ENCODE measurements at places on chromosomes 12 and 14.

- no peak for DNase-seq
These were observed 121.6 kb downstream of the SCARB1 start for GRCh38 chr12:124742111-124742510.

GRCh38 chr12:131136539-131136872, 182.8 kb downstream of the ADGRD1 start:
- DNase-seq, result no peak

DNA sequence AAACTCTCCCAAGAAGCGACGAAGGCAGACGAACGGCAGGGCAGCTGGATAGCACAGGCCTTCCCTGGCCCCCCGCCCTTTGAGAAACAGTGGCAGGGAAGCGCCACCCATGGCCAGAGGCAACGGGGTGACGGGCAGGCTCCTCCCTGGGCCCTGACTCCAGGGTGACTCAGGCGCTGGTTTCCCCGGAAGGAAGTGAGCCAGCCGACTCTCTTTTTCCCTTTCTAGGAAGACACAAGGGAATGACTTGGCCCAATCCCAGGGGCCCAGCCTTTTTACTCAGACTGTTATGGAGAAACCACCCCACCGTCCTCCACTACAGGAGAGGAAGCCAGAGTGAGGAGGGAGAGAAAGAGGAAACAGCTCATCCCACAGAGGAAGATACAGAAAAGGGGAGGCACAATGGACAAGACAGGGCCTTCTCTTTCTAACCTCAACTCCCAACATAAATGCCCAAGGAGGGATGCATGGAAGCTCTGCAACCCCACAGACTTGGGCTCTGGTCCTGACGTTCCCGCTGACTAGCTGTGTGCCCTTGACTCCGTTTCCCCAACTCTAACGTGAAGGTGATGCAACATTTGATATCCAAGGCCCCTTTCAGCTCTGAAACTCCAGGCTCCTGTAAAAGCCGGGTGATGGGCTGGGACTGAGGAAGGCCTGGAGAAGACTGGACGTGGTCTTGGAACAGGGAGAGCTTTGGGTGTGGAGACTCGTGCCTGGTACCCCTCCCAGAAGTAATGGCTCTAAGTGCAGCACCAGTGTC, 27.9 kb downstream of the ACTN1 start:
- DNase-seq, result no peak

DNA sequence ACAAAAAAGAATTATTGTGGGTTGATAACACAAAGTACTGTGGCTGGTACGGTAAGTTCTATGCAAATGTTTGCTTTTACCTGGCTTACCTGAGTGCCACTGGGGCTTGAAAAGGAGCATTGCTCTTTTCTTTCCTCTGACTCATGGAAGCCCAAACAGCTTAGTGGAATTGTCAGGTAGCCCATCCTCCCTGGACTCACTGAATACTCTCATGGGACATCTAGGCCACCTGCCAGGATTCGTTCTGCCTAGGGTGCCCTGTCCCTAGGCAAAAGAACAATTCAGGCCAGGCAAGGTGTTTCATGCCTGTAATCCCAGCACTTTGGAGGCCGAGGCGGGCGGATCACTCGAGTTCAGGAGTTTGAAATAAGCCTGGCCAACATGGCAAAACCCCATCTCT, 22.5 kb upstream of the YAF2 start:
- DNase-seq, result no peak

- DNase-seq, result no peak
These were observed 1.1 kb downstream of the BTBD6 start for GRCh38 chr14:105249182-105250007.

DNA sequence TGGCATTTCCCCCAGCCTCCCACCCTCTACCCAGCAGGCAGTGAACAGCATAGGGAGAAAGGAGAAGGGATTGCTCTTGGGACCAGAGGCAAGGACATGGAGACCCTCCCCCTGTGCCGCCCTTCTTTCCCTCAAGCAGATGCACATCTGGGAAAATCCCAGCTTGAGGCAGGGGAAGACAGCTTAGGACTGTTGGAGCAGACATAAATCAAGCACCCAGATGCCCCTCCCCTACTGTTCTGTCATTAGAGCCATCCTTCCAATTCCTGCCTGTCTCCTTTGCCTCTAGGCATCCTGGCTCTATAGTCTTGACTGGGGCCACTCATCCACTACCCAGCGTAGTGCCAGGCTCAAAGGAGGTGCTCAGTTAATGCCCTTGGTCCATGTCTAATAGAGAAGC, 7.5 kb upstream of the CISTR start:
- no peak for DNase-seq

- DNase-seq, result no peak
These were observed 993.3 kb upstream of the TMEM132C start for GRCh38 chr12:127273626-127274025.

DNA sequence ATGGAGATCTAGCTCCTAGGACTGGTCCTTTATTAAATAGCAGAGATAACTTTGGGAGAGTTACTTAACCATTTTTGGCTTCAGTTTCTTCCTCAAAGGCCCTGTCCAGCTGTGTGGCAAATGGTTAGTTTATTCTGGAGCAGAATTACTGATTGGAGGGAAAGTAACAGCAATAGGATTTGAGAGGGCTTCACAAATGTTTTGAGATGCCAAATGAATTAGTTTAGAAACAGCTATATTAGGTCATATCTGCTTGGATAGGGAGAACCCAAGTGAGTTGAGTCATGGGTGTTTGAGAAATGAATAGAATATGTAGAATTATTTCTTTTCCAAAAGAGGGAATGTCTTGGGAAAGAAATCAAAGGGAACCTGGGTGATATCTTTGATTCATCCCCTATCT, 17.5 kb downstream of the RASSF3 start:
- no peak for DNase-seq

DNA sequence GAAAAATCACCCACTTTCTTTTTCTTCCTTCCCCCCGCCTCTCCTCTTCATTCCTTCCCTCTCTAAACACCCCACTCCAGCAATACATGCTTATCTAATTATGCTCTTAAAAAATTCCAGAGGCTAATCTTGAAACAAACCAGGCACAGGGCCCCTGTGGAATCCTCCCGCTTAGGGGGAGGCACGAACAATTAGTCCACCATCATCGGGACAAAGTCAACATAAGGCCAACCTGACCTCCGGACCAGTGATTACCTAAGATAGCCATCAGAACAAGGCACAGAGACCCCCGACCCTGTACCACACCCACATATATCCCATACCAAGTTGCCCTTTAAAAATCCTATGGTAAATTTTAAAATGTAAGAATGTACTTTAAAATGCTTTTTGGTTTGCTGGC, 47.1 kb downstream of the KIF21A start:
- DNase-seq, result no peak

DNA sequence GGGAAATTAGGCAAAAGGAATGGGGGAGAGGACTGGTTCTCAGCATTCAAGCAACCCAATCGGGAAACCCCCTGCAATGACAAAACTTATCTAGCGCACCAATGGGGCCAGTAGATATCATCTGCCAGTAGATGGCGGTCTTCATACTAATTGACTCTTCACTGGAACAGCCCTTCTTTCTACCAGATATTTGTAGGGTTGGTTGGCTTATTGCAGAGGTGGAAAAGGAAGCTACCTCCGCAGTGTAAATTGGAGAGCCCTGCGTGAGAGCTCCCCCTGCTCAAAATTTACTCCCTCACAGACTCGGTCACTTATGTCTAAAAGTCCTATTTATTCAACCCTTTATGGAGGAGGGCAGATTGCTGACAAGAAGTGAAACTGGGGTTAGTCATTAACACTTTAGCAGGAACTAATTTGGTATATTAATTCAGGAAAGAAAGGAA, 166.1 kb upstream of the CCND2 start:
- DNase-seq, result peak; percentile 41

- no peak for DNase-seq
These were observed 684.9 kb upstream of the TMEM132C start for GRCh38 chr12:127582074-127582473.

GRCh38 chr12:119710374-119710964, 42.5 kb downstream of the PRKAB1 start:
- DNase-seq, result no peak

GRCh38 chr14:68412505-68413465, 380.1 kb downstream of the ZFP36L1 start:
- no peak for DNase-seq

- DNase-seq, result no peak
These were observed 55.7 kb downstream of the TRIM9 start for GRCh38 chr14:51039252-51039651.

DNA sequence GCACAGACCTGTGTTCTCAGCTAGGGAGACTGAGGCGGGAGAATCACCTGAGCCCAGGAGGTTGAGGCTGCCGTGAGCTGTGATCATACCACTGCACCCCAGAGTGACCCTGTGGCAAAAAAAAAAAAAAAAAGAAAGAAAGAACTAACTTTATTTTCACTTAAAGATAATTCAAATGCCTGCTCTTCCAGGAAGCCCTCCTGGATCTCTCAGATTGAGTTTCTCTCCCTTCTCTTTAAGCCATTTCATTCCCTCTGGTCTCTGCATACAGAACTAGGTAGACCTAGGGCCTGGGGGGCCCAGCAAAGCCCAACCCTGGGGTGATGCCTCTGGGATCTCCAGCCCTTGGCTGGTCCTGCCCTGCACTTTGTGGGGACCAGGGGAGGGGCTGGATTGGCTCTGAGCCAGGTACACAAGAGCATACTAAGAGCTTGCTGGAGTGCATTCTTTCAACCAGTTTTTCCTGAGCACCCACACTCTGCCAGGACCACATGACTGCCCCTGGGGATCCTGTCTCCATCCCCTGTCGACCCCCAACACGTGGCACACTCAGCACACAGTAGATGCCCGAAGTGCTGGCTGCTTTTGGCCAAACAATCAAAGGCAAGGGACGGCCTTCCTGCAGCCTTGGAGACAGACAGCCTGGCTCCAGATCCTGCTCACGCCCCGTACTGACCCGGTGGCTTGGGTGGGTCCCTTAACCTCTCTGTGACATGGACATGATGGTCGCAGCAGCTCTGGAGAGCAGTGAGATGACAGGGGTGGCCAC, 52.7 kb downstream of the CYP46A1 start:
- DNase-seq, result no peak

GRCh38 chr12:108047071-108047550, 82.0 kb upstream of the WSCD2 start:
- no peak for DNase-seq

DNA sequence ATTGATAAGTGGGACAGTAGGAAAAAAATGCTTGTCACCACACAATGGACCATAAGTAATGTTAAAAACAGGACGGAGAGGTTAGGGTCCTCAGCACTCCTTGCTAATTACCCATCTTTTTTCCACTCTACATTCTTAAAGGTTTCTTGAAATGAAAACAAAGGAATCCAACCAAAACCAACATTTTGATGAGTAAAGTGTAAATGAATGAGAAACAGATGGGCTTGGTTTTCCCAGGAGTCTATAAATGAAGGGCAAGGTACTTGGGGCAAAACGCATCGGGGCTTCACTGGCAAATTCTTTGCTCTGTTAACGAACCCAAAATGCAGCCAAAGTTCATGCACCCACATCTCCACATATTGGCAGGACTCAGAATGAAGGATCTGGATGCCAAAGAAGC, 129.2 kb upstream of the BMP4 start:
- DNase-seq, result no peak

- peak; percentile 44 for DNase-seq
These were observed 630 bp downstream of the FOS start for GRCh38 chr14:75279153-75279762.

- no peak for DNase-seq
These were observed 236.7 kb downstream of the CACNA1C start for GRCh38 chr12:2289525-2289924.

- no peak for DNase-seq
These were observed 442.6 kb downstream of the GXYLT1 start for GRCh38 chr12:41701943-41702601.

DNA sequence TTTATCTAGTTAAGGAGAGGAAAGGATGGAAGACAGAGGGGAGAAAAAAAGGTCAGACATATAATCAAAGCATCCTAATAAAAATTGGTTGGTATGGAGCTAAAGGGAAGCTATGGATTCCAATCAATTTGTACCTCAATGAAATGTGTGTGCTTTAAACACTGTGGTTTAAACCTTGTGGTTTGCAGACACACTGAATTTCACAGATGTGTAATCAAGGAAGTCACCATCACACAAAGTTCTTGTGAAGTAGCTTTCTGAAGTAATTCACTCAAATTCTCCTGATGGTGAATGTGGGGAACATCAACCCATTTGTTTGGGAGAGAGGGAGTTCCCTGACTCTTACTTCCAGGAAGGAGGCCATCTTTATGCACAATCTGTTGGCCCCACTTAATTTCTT, 243.3 kb upstream of the KRR1 start:
- DNase-seq, result no peak

GRCh38 chr12:109500406-109501185, 23.2 kb downstream of the UBE3B start:
- DNase-seq, result no peak

DNA sequence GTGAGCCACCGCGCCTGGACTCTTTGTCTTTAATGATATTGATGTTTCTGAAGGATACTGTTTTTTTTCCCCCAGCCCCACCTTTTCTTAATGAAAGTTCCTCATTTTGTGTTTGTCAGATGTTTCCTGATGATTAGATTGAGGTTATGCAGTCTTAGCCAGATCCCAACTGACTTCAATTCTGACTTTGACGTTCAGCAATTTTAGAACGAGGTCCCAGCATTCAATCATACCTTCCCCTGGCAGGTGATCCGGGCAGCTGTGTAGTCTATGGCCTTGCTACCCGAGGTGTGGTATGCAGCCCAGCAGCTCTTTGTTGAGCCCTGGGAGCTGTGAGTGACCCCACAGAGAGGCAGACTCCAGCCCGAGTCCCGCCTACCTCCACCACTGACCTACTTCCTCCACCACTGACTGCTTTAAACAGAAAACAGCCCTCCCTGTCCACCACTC, 82.7 kb downstream of the LGMN start:
- DNase-seq, result no peak

DNA sequence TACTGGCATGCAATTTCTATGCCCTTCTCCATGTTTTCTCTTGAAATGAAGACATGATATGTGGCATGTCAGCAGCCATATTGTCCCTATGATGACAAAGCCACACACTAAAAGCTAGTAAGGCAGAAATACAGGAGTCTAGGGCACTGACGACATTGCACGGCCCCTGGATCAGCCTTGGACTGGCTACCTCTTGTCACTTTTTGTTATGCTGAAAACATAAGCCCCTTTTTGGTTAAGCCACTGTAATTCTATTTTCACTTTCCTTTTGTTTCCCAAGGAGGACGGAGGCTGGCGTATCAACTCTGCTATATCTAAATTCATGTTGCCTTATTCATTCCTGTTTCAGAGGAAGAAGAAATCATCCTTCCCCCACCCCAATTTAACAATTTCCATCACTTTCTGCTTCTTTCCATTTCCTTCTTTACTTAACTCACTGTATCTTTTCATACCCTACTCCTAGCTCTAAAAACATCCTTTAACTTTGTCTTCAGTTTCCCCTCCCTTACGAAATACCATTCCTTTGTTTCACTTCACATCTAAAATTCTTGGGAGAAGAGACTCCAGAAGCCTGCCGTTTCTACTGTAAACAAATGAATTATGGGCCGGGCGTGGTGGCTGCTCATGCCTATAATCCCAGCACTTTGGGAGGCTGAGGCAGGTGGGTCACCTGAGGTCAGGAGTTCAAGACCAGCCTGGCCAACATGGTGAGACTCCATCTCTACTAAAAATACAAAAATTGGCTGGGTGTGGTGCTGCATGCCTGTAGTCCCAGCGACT, 364.1 kb downstream of the PCNX1 start:
- DNase-seq, result no peak
